Activated CD4-positive, alpha-beta T cell treated with anti-CD3 and anti-CD28 coated beads for 1 hour (primary cell): ENCODE measurements at places on chromosomes 4 and X.

DNA sequence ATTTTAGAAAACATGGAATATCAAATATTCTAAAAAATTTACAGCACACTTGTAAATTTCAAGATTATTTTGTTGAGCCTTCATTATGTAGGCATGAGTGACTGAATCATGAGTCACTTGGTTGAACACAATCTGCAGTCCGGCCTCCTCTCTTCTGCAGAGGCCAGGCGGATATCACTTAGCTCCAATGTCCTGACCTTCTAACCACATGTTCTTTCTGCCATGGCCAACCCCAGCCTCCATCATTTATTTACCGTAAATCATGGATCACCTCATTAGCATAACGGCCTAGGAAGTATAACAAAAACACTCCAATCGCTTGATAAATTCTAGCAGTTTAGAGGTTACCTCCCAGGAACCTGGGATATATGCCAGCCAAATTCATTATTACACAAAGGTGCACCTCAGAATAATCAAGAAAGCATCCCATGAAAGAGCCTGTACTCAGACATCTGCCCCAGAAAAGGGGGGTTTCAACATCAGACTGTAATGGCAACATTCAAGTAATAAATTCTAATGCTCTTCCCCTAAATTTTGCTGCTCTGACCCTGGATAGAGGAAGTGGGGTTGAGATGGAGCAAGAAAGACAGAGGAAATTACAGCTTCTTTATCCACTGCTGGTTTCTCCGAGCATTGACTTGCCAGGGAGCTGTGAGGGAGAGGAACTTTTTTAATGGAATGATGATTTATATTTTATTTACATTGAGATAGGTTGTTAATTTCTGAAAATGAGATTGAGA is 2153.6 kb upstream of the AGA start:
- DNase-seq = no peak

GRCh38 chrX:21738210-21738949 is 19.5 kb downstream of the SMPX start:
- DNase-seq = no peak

- DNase-seq = no peak
Observed at GRCh38 chrX:4110964-4111363, 397.5 kb upstream of the PRKX start.

DNA sequence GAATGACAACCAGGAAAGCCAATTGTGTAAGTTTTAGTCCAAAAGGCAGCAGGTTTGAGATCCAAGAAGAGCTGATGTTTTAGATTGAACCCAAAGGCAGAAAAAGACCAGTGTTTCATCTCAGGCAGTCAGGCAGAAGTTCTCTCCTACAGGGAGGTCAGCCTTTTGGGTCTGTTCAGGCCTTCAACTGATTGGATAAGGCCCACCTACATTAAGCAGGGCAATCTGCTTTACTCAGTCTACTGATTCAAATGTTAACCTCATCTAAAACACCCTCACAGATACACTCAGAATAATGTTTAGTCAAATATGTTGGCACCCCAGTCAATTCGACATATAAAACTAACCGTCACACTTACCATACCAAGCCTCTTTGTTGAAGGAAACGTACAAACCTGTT is 134.2 kb upstream of the NEIL3 start:
- DNase-seq = no peak

- no peak for DNase-seq
Observed at GRCh38 chrX:13748486-13748885, 13.9 kb downstream of the OFD1 start.

GRCh38 chrX:68503836-68504636 is 5.2 kb downstream of the YIPF6 start:
- DNase-seq = peak; percentile 14

- DNase-seq = no peak
Observed at GRCh38 chr4:107312366-107312765, 276.3 kb upstream of the DKK2 start.

GRCh38 chrX:13093529-13094140 is 49.2 kb upstream of the FAM9C start:
- no peak for DNase-seq

- DNase-seq = no peak
Observed at GRCh38 chr4:186190581-186191199, 677 bp upstream of the CYP4V2 start.

GRCh38 chr4:11506194-11506593 is 77.5 kb upstream of the HS3ST1 start:
- no peak for DNase-seq

GRCh38 chr4:82217986-82218715 is 155.6 kb downstream of the HNRNPD start:
- DNase-seq = no peak

GRCh38 chr4:111781611-111782010 is 363.6 kb upstream of the FAM241A start:
- DNase-seq = no peak

DNA sequence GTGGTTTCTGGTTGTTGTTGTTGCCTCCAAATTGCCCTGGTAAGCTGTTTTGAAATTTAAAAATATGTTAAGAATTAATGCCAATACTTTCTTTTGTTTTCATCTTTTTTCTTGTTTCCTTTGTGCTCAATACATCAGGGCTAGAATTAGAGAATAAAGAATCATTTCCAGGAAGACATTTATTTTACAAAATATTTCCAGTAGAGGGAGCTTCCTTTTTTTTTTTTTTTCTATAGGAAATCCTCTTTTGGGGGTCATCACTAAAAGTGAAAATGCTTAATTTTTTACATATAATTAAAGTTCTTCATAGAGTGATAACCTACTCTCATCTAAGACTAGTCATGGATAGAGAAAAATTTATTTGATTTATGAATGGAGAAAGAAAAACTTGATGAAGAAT is 2.4 kb downstream of the GLRA3 start:
- no peak for DNase-seq

DNA sequence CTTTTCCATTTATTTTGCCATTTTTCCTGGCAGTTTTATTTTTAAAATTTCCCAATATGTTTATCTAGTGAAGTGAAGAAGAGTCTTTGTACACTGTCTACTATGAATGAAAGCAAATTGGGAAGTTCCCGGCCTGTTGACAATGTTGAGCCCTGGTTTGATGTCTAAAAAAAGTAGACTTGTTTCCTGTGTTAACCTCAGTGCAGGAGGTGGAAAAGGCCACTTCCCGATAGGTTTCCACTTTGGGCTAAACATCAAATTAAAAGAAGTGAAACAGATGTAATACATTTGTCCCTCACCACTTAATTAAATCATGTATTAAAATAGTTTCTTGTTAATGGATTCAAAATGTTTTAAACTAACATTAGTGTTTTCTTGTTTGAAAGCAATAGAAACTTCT is 30.0 kb downstream of the BBS12 start:
- DNase-seq = no peak

DNA sequence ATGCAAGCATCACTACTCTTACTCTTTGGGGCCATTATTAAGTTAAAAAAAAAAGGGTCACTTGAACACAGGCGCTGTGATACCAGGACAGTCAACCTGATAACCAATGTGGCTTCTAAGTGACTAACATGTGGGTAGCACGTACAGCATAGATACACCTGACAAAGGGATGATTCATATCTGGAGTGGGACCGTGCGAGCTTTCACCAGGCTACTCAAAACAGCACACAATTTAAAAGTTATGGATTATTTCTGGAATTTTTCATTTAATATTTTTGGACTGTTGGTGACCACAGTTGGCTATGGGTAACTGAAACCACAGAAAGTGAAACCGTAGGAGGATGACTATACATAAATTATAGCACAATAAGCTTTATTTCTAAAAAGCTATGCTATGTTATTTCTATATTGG is 113.8 kb upstream of the STIM2 start:
- no peak for DNase-seq

- DNase-seq = no peak
Observed at GRCh38 chrX:30620980-30621618, 32.1 kb upstream of the GK start.

DNA sequence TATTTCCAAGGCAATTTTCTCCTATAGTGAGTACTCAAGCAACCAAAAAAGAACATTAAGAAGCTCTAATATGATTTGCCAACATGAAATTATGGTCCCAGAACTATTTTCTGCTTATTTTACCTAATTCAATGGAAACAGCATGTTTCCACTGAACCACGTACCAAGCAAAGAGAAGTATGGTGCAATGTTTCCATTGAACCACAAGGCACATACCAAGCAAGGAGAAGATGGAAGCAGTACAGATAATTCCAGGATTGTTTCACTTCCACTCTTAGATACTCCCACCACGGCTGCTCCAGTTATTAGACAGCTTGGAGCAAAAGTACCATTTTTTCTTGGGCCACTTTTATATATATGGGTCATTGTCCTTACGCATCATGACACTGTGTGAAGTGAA is 164.9 kb downstream of the RNF150 start:
- DNase-seq = no peak

DNA sequence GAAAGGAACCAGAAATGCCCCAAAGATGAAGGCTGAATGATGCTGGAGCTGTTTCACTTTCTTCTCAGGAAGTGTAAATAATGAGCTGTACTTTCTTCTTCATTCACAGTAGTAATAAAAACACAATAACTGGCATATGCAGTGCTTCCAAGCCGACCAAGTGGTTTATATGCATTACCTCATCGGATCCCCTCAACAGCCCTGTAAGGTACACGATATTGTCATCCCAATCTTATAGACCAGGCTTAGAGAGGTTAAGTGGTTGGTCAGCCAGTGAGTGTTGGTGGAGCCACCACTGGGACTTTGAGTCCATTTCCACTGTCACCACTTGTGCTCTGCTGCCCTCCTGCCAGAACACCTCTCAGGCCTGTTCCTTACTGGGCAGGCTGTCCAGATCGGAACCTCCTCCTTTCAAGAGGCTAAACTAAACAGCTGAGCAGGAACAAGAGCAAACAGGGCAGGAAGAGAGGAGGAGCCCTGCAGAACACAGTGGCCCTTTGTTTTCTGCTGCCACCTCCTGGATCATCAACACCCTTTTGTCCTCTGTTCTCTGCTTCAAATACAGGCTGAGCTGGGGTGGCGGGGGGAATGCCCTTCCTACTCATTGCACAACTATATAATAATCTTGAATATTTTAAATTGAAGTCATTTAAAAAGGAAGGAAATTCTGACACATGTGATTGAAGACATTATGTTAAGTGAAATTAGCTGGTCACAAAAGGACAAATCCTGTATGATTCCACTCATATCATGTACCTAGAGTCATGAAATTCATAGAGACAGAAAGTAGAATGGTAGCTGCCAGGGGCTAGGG is 112.5 kb upstream of the ATP6AP2 start:
- DNase-seq = no peak

GRCh38 chrX:45986081-45986480 is 559.1 kb downstream of the ZNF674 start:
- no peak for DNase-seq

GRCh38 chrX:66021401-66021764 is 18.5 kb downstream of the VSIG4 start:
- DNase-seq = no peak

- DNase-seq = no peak
Observed at GRCh38 chrX:106581856-106582255, 29.9 kb upstream of the RADX start.

DNA sequence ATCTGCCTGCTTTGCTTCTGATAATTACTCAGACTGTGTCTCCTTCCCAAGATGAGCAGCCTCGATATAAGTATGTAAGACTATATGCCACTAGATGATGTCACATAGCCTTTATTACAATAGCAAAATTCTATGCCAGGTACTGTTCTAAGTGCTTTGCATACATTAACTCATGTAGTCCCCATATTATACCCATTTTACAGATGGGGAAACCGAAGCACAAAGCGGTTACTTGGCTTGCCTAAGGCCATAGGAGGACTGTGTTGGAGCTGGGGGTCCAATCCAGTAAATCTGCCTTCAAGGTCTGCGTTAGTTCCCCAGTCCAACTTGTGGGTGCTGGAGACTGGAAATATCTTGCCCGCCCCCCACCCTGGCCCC is 826 bp upstream of the SCML1 start:
- DNase-seq = no peak

GRCh38 chr4:159435561-159436023 is 332.7 kb downstream of the RAPGEF2 start:
- no peak for DNase-seq

DNA sequence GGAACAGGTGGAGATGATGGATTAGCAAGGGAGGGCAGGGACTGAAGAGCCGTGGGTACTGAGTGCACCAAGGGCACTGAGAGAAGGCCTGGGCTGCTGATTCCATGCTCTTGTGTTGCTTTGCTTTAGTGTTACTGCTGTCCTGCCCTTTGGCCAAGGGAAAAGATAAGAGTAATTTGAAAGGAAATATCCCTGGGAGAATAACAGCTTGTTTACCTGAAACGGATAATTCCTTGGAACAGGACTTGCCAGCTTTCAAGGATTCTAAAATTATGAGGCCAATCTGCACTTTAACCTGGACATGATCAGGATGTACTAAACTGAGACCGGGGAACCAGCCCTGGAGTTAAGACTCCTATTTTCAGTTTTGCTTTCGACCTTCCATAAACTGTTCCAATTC is 20.4 kb downstream of the FAM9C start:
- DNase-seq = no peak

DNA sequence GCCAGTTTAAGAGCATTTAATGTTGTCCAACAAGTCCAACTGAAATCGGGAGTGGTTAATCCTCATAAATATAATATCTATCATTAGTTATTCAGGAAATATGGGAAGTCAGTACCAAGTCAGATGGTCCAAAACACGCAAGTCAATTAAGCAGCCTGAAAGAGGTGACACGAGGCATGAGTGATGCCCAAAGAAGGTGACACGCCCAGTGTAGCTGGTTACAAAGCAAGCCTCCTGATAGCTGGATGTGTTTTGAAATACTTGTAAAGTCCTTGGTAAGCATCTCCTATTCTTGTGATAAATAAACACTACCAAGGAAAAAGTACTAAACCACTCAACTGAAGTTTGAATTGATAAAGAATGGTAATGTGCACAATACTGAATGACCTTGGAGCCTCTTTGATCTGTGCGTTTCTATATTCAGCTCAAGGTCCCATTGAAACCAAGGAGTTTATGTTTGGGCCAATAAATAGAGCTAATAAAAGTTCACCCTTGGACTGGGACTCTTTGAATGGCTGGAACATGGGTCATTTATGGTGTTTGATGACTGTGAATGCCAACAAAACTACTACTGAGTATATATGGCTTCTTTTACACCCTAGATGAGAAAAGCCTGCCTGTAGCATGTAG is 93.2 kb upstream of the KLF3 start:
- DNase-seq = no peak

DNA sequence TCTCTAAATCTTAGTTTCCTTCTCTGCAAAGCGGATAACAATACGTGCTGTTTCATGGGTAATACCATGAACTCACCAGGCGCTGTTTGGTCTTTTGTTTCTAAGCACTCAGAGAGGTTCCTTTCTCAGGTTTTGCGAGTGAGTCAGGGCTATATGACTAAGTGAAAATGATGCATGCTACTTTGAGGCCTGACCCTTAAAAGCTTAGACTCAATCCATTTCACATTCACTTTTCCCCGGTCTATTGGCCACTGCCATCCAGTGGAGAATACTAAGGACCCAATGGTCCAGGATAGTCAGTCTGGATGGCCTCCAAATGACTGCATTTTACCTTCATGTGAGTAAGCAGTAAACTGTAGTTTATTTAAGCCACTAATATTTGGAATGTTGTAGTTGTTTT is 400.8 kb upstream of the SLIT2 start:
- DNase-seq = no peak

GRCh38 chr4:96092151-96092705 is 252.3 kb downstream of the PDHA2 start:
- no peak for DNase-seq

- no peak for DNase-seq
Observed at GRCh38 chrX:103220511-103221323, 5.8 kb downstream of the BEX4 start.
